Dermis blood vessel endothelial cell (primary cell): ENCODE measurements at places on chromosomes 6 and 20. TPM values are rescaled to one million over a fixed set of nuclear protein-coding genes. Genes with fewer than 3 reads are reported as not detected.

HS3ST5 gene
- not detected in 2 replicates for total RNA-seq

PHACTR3 gene
- total RNA-seq: 0.51 and 1.3 TPM in 2 replicates

FRMD1 gene
- total RNA-seq: not detected in 2 replicates

ALDH8A1 gene
- 0.37 and 0.51 TPM in 2 replicates for total RNA-seq

SLPI gene
- total RNA-seq: 0.70 and 2.0 TPM in 2 replicates

SAPCD1 gene
- 1.4 and 2.4 TPM in 2 replicates for total RNA-seq

SLC44A4 gene
- total RNA-seq: 0.05 and 0.17 TPM in 2 replicates

CRISP2 gene
- not detected in 2 replicates for total RNA-seq

NKAIN4 gene
- not detected in 2 replicates for total RNA-seq

HLA-DQA2 gene
- not detected in 2 replicates for total RNA-seq

HLA-DRB1 gene
- 0.17 TPM in 1 of 2 replicates, not detected in the other for total RNA-seq

FAM229B gene
- 10.4 and 10.5 TPM in 2 replicates for total RNA-seq

SCRT2 gene
- not detected in 2 replicates for total RNA-seq

EYS gene
- total RNA-seq: not detected in 2 replicates

PBOV1 gene
- total RNA-seq: not detected in 2 replicates

OR2H1 gene
- total RNA-seq: not detected in 2 replicates

MRPL14 gene
- 48.1 and 75.4 TPM in 2 replicates for total RNA-seq

GPR63 gene
- total RNA-seq: under 0.01 and 0.09 TPM in 2 replicates

PRKN gene
- 0.34 and 0.56 TPM in 2 replicates for total RNA-seq

SLC17A1 gene
- 0.05 TPM in 1 of 2 replicates, not detected in the other for total RNA-seq

PRND gene
- 0.74 and 2.2 TPM in 2 replicates for total RNA-seq

PI16 gene
- not detected in 2 replicates for total RNA-seq

F13A1 gene
- not detected in 2 replicates for total RNA-seq
